ENCODE measurements at places on chromosomes 3 and 15.

GRCh38 chr3:123632161-123632655, 47.4 kb upstream of the HACD2 start:
- peak overlapping the region; percentile 42 for H3K27ac ChIP-seq
- peaks cover 15% of the 10 kb centered on the region for H3K4me1 ChIP-seq
- H3K27me3 ChIP-seq: no peaks in the 10 kb centered on the region
- no peak for DNase-seq
- H3K4me3 ChIP-seq: no peak overlapping the region

GRCh38 chr3:126817781-126818180, 113.7 kb downstream of the CHCHD6 start:
- H3K4me3 ChIP-seq: no peak overlapping the region
- H3K36me3 ChIP-seq: no peaks in the 10 kb centered on the region
- no peak overlapping the region for H3K27ac ChIP-seq
- peaks cover 4% of the 10 kb centered on the region for H3K4me1 ChIP-seq
- no peak for DNase-seq

- H3K4me1 ChIP-seq: no peaks in the 10 kb centered on the region
- no peaks in the 10 kb centered on the region for H3K36me3 ChIP-seq
- H3K27ac ChIP-seq: no peak overlapping the region
- no peak overlapping the region for H3K4me3 ChIP-seq
Measured at GRCh38 chr3:108178676-108179075, 43.5 kb downstream of the IFT57 start.

DNA sequence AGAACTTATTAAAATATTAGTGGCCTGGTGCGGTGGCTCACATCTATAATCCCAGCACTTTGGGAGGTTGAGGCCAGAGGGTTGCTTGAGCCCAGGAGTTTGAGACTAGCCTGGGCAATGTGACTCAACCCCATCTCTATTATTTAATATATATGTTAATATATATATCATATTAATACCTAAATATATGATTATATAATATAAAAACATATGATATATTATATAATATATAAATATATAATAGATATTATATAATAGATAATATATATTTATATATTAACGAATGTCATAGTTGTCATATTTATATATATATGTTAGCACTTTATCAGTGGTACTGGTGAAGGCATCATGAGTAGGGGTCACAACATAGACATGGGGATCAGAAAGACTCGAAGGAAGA, 5.2 kb downstream of the HRG start:
- H3K27me3 ChIP-seq: no peaks in the 10 kb centered on the region
- no peaks in the 10 kb centered on the region for H3K36me3 ChIP-seq
- no peaks in the 10 kb centered on the region for H3K4me1 ChIP-seq

DNA sequence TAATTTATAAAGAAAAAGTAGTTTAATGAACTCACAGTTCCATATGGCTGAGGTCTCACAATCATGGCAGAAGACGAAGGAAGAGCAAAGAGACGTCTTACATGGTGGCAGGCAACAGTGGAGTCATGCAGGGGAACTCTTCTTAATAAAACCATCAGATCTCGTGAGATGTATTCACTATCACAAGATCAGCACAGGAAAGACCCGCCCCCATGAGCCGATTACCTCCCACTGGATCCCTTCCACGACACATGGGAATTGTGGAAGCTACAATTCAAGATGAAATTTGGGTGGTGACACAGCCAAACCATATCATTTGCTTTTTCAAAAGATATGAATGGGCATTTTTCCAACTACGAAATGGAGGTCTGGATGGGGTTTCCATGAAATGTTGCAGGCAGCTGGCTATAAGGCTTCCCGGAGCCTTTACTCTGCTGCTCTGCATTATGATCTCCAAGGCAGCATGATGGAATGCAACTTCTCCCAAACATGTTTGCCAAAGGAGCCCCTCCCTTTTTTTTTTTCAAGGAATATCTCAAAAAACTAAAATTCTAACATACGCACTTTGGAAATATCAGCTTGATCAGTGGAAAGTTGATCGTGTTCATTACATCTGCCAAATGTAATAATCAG, 189.7 kb downstream of the MEX3B start:
- no peaks in the 10 kb centered on the region for H3K4me1 ChIP-seq
- H3K4me3 ChIP-seq: no peak overlapping the region
- DNase-seq: no peak
- H3K27me3 ChIP-seq: no peaks in the 10 kb centered on the region
- H3K27ac ChIP-seq: no peak overlapping the region

- H3K36me3 ChIP-seq: no peaks in the 10 kb centered on the region
- H3K4me1 ChIP-seq: peaks cover 25% of the 10 kb centered on the region
- no peak for DNase-seq
- H3K27ac ChIP-seq: peak overlapping the region; percentile 98
- no peaks in the 10 kb centered on the region for H3K27me3 ChIP-seq
Measured at GRCh38 chr15:68816795-68817303, 3.8 kb downstream of the ANP32A start.

DNA sequence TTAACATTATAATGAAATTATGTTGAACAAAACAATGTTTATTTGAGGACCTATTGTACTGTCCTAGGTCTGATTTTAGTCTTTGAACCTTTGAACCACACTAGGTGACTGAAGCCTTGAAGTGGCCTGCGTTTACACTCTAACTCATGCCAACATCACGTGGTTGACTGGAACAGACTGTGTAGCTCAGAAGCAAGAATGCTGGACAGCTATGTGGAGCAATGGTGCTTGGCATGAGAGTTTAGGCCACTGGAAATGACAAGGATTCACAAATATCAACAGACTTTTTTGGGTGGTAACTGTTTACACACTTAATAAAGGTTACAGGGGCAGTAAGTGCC, 391.5 kb downstream of the RAP2B start:
- no peaks in the 10 kb centered on the region for H3K36me3 ChIP-seq
- H3K27me3 ChIP-seq: no peaks in the 10 kb centered on the region
- no peak overlapping the region for H3K4me3 ChIP-seq
- H3K27ac ChIP-seq: no peak overlapping the region
- DNase-seq: no peak
- H3K4me1 ChIP-seq: no peaks in the 10 kb centered on the region

- no peaks in the 10 kb centered on the region for H3K27me3 ChIP-seq
- DNase-seq: no peak
- no peak overlapping the region for H3K27ac ChIP-seq
- no peak overlapping the region for H3K4me3 ChIP-seq
- H3K36me3 ChIP-seq: no peaks in the 10 kb centered on the region
- H3K4me1 ChIP-seq: no peaks in the 10 kb centered on the region
Measured at GRCh38 chr15:37900326-37901221, 33.9 kb upstream of the TMCO5A start.

- no peak overlapping the region for H3K4me3 ChIP-seq
- H3K27ac ChIP-seq: peak overlapping the region; percentile 49
- H3K4me1 ChIP-seq: peaks cover 2% of the 10 kb centered on the region
Measured at GRCh38 chr3:13053420-13053819, 19.8 kb downstream of the IQSEC1 start.

DNA sequence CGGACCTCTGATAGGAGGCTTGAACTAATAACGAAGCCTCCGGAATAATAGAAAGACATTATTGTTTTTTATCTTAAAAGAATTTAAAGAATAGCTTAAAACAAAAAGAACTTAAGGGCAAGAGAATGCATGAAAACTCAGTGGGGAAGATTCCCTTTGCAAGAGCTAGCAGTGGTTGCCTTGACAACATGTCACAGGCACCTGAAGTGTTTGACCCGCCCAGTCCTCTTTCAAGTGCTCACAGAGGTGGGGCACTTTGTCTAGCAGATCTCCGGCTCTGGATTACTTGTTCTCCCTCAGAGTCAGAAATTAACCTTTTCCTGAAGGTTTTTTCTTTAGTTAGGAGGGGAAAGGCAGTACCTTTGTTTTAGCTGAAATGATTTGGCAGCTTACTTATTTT, 37.8 kb downstream of the LARS2 start:
- H3K4me1 ChIP-seq: no peaks in the 10 kb centered on the region
- H3K27me3 ChIP-seq: no peaks in the 10 kb centered on the region
- H3K4me3 ChIP-seq: no peak overlapping the region
- no peak for DNase-seq

- no peaks in the 10 kb centered on the region for H3K4me1 ChIP-seq
- H3K27me3 ChIP-seq: no peaks in the 10 kb centered on the region
- H3K4me3 ChIP-seq: no peak overlapping the region
- DNase-seq: no peak
- H3K36me3 ChIP-seq: no peaks in the 10 kb centered on the region
- no peak overlapping the region for H3K27ac ChIP-seq
Measured at GRCh38 chr3:150161011-150161410, 190.3 kb upstream of the PFN2 start.

DNA sequence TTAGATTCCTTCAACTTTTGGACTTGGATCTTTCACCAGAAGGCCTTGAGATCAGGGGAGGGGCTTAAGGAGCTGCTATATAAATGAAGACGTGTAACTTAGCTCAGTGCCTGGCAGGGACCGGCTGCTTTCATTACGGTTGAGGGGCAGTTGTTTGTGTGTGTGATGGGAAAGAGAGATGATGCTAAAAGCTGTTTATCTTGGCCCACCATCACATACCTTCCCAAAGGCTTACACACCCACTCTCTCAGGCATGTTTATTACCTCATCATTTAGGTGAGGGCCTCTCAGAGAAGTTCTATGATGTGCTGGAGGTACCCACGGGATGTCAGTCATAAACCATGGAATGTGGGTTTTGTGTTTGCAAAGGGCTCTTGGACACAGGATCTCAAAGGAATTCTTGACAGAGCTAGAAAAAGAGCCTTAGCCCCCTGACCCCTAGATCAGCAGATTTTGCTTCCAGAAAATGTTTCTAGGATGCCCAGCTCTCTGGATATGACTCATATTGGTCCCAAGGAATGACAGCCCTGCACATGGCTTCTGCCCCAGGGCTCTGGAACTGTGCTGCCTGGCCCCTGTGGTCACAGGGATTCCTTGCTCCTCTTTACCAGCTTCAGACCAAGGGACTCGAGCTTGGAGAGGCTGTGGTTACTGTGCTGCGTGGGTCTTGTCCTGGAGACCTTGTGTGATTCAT, 15.9 kb upstream of the SMAD3 start:
- peaks cover 59% of the 10 kb centered on the region for H3K4me1 ChIP-seq
- H3K4me3 ChIP-seq: no peak overlapping the region
- H3K27ac ChIP-seq: peak overlapping the region; percentile 95
- H3K27me3 ChIP-seq: no peaks in the 10 kb centered on the region
- H3K36me3 ChIP-seq: no peaks in the 10 kb centered on the region

- H3K27ac ChIP-seq: peak overlapping the region; percentile 43
- no peaks in the 10 kb centered on the region for H3K36me3 ChIP-seq
- H3K27me3 ChIP-seq: no peaks in the 10 kb centered on the region
- peaks cover 78% of the 10 kb centered on the region for H3K4me1 ChIP-seq
- DNase-seq: no peak
Measured at GRCh38 chr3:61807865-61808276, 246.5 kb downstream of the PTPRG start.

- no peak overlapping the region for H3K27ac ChIP-seq
- no peaks in the 10 kb centered on the region for H3K4me1 ChIP-seq
- no peak overlapping the region for H3K4me3 ChIP-seq
- H3K36me3 ChIP-seq: no peaks in the 10 kb centered on the region
Measured at GRCh38 chr15:52975941-52976449, 185.9 kb upstream of the ONECUT1 start.

DNA sequence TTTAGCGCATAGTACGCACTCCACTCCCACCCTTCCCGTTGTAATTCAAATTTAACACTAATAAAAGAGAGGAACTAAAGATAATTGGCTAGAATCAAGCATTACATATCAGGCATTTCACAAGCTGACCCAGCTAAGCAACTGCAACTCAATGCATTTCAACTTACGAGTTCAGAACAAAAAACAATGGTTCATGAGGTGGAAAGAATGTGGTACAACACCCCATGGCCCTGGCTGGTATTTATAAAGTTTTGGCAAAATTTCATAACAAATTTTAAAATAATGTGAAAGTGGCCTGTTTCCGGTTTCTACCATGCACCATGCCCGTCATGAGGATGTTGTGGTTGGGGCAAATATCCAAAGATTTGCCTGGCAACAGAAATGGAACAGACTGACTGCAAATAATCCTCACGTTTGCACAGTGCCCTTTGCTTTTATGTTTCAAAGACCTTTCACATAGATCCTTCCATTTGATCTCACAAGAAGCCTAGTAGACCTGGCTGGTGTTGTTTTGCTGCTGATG, 455.3 kb upstream of the NR2F2 start:
- H3K27ac ChIP-seq: peak overlapping the region; percentile 76
- H3K4me3 ChIP-seq: no peak overlapping the region
- no peaks in the 10 kb centered on the region for H3K27me3 ChIP-seq

- H3K4me3 ChIP-seq: no peak overlapping the region
- DNase-seq: no peak
- H3K4me1 ChIP-seq: peaks cover 14% of the 10 kb centered on the region
- no peaks in the 10 kb centered on the region for H3K36me3 ChIP-seq
- H3K27ac ChIP-seq: no peak overlapping the region
Measured at GRCh38 chr3:7879572-7879971, 622.1 kb upstream of the LMCD1 start.

- no peaks in the 10 kb centered on the region for H3K36me3 ChIP-seq
- no peaks in the 10 kb centered on the region for H3K27me3 ChIP-seq
- no peak overlapping the region for H3K27ac ChIP-seq
- H3K4me1 ChIP-seq: no peaks in the 10 kb centered on the region
Measured at GRCh38 chr15:95044745-95045417, 813.5 kb downstream of the MCTP2 start.

DNA sequence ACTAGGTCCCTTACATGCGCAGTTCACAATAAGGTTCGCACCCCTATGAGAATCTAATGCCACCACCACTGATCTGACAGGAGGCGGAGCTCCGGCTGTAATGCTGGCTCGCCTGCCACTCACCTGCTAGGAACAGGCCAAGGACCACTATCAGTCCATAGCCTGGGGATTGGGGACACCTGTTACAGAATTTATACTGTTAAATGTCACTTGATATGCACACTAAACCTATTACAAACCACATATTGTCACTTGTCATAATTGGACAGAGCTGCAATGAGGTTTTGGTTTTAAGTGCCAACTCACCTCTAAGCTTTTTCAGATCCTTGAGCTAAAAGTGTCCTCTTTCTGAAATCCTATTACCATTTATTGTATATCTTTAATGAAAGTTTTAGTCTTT, 507.9 kb upstream of the TPRG1 start:
- DNase-seq: no peak
- H3K27me3 ChIP-seq: no peaks in the 10 kb centered on the region
- H3K27ac ChIP-seq: no peak overlapping the region

- no peaks in the 10 kb centered on the region for H3K27me3 ChIP-seq
- no peaks in the 10 kb centered on the region for H3K36me3 ChIP-seq
- no peak overlapping the region for H3K27ac ChIP-seq
- H3K4me3 ChIP-seq: no peak overlapping the region
Measured at GRCh38 chr3:108134555-108134880, 43.7 kb upstream of the CD47 start.

- no peaks in the 10 kb centered on the region for H3K27me3 ChIP-seq
- no peaks in the 10 kb centered on the region for H3K4me1 ChIP-seq
- H3K27ac ChIP-seq: no peak overlapping the region
- DNase-seq: no peak
- H3K36me3 ChIP-seq: no peaks in the 10 kb centered on the region
Measured at GRCh38 chr3:37621771-37622170, 239.9 kb upstream of the CTDSPL start.

Measured in ascending aorta (tissue), 2 donors.